RKO (cell line): ENCODE measurements at places on chromosomes 5 and 9.

- no peak for DNase-seq
Measured at GRCh38 chr5:55852503-55852902, 1.3 kb downstream of the IL31RA start.

- DNase-seq = no peak
Measured at GRCh38 chr9:116795821-116796220, 108.7 kb downstream of the TRIM32 start.

- DNase-seq = no peak
Measured at GRCh38 chr9:130842545-130842944, 7.5 kb downstream of the ABL1 start.

DNA sequence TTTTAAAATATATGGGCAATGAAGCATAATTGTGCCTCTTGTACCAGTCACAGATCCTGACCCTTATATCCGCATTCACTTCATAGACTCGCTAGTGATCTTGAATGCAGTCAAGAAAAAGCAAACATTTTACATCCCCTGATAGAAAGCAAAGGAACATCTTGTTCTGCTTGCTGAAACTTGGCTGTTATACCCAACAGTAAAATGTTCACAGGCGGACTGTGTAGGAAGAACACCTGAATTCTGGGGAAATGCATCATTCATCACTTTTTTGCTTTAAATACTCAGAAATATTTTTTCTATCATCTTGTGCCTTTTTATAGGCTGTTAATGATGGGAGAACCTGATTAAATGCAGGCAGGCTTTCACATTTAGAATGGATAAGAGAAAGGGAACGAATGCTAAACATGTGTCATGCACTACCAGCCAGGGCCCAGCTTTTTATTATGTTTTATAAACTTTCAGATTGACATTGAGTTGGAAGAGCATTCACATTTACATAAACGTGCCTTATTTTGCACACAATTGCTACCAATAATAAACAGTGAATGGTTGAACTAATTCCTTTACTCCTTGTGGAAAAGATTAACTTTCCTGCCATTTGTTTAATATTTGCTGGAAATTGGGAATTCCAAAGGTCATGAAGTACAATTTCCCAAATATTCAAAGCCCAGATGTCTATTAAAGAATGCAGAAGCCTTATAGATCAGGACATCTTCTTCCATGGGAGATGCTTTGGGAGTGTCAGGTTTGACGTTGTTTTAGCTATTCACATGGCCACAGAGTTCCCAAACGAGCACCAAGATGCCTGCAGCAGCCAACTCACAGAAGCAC lies 756.2 kb downstream of the TLE1 start:
- no peak for DNase-seq

DNA sequence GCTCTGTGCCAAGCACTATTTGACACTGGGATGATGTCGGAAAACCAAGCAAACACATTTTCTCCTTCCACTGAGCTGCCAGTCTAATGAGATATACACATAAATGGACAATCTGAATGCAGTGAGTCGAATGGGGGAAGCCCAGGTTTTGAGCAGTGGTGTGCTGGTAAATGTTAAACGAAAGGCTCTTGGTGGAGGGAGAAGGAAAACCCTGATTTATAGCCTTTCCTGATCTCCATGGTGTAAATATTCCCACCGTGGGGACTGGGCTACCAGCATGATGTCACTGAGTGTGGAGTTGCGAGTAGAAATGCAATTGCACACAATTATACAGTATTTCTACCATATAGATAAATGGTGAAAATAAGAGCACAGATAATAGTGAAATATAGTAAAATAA lies 5.0 kb upstream of the GSN start:
- DNase-seq = no peak

GRCh38 chr5:168895295-168896071 lies 316.3 kb upstream of the PANK3 start:
- no peak for DNase-seq

DNA sequence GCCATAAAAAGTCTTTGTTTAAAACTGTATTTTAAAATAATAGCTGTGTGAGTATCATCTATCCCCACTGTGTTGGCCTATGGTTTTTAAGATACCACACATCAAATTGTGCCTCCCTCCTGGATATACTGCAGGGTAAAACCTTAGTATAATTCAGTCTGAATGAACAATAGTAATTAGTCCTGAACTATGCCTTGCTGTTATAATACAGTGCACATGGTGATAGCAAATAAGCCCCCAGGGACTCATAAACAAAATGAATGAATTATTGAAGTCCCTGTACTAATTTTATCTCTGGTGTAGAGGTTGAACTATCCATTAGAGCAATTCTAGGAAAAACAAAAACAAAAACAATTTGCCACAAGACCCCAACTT lies 142.7 kb upstream of the ADAMTSL1 start:
- DNase-seq = no peak

DNA sequence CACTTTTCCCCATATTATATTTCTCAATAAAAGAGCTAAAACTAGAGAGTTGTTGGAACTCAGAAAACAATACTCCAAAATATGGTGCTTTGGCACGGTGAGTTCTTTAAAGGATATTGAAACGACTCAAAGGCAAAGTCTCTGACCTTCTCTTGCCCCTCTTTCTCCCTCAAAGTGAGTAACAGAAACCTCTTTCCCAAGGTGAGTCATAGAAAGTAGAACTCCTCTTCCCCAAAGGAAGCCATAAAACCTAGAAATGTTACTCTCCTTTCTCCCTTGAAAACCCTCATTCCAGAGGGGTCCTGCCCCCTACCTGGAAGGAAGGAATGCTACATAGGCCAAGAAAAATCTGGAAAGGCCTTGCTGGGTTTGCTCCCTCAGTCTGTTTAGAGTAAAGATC lies 47.5 kb downstream of the RAPGEF6 start:
- DNase-seq = peak; percentile 6

GRCh38 chr5:104178829-104179456 lies 616.4 kb upstream of the NUDT12 start:
- DNase-seq = peak; percentile 89

DNA sequence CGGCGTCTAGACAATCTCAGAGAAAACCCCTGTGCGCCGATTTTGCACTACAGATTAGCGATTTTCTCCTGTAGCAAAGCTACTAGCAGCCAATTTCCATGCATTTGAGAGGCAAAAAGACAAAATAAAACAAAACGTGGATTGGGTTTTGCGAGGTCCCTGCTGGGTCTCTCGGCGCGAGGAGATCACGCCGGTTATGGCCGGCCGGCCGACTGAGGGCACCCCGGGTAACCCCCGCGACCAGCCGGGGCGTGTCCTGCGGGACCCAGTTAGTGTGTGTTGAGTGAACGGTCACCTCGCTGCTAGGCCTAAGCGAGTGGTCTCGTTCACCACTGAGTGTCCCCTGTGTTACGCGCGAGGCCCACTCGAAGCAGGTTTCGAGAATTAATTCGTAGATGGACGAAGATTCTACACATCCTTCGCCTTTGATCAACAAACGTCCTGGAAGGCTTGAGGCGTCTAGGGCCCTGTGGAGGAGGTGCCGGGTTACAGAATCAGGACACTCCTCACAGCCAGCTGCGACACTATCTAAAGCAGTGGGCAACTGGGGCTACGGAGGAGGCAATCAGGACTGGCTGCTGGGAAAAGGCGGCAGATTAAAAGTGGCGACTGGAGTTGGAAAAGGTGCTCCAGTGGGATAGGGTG lies 764 bp upstream of the VDAC1 start:
- peak; percentile 57 for DNase-seq

GRCh38 chr5:56026863-56027300 lies 32.1 kb upstream of the IL6ST start:
- DNase-seq = peak; percentile 45

GRCh38 chr9:104948277-104948676 lies 20.3 kb upstream of the ABCA1 start:
- DNase-seq = no peak

- no peak for DNase-seq
Measured at GRCh38 chr9:18795947-18796671, 236.9 kb downstream of the SAXO1 start.

- DNase-seq = no peak
Measured at GRCh38 chr9:105039175-105039799, 111.3 kb upstream of the ABCA1 start.

DNA sequence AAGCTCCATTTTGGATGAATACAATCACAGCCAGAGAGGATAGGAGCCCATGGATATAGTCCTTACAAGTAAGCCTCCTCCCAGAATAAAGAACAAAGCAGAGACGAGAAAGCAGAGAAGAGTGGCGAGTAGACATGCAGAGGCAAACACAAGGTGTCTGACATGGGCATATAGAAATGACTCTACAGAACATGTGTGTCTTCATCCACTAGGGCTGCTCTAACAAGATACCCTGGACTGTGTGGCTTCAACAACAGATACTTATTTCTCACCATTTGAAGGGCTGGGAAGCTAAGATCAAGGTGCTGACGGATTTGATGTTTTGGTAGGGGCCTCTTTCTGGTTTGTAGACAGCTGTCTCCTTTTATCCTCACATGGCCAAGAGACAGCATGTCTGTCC lies 32.3 kb upstream of the FER start:
- no peak for DNase-seq

DNA sequence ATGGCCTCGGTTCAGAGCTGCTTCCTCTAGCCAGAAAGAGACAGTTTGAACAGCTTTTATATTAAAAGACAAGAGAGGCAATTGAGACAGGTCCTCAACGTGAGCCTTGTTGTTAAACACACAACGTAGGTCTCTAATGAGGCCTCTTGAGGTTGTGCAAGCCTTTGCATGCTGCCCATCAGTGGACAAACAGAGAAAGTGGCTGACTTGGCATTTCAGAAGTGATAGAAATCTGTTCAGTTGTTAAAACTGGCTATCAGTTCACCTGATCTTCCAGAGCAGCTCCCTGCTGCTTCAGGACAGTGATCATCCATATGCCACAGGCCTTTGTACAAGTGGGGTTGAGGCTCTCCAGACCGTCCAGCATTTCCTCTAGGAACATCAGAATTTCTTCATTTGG lies 58.8 kb downstream of the MROH2B start:
- DNase-seq = no peak

- no peak for DNase-seq
Measured at GRCh38 chr9:4504250-4504649, 14.0 kb downstream of the SLC1A1 start.

GRCh38 chr9:93268551-93269314 lies 84.8 kb downstream of the WNK2 start:
- DNase-seq = no peak

DNA sequence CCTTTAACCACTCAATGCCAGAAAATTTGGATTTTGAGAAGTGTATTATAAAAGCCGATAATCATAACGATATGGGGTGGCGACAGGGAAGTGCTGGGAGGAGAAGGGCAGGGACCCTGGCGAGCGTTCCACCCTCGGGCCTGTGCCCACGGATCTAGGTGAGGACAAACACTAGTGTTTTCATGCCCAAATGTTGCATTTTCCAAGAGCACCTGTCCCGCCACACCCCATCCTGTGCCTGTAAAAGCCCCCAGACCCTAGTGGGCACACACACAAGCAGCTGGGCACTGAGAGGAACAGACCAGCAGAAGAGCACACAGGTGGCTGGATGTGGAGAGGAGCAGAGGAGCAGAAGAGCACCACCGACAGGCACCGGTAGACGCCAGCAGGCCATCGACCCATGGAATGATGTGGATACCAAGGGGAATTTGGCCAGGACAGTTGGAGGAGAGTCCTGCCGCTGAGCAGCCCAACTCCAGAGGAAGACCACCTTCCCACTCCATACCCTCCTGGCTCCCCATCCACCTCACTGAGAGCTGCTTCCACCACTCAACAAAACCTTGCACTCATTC lies 315.0 kb downstream of the EDIL3 start:
- no peak for DNase-seq

DNA sequence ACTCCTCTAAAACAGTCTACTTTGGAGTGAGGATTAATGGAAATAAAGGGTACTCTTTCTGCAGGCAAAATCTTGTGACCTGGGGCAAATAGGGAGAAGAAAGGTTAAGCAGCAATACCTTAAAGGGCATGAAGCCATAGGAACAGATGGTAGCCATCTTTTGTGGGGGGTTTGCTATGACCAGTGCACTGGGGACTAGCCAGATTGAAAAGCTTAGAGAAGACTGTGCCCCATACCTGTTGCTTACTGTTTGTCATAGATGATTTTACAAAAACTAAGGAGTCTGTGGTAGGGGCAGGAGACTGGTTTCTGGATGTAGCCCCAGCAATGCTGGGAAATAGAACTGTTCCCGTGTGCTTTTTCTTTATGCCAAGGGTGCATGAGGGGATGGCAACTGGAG lies 58.6 kb downstream of the PAM start:
- no peak for DNase-seq

- DNase-seq = no peak
Measured at GRCh38 chr9:83383034-83383433, 155.2 kb downstream of the FRMD3 start.

DNA sequence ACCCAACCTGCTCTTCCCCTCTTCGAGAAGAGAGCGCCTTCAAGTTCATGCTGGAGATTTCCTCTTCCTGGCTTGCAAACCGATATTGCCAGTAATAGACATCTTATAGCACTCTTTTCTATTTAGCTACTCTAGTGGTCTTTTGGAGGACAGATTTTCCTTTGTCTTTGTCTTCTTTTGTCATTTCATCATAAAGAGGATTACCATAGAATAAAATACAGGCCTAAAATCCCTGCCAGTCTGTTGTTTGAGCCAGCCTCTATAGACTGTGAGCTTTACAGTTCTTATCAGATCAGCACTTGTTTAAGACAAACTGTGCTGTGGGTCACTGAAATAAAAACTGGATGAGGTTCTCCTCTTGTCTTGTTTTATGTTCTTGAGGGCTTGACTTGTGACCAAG lies 802.8 kb downstream of the NR2F1-AS1 start:
- DNase-seq = no peak

DNA sequence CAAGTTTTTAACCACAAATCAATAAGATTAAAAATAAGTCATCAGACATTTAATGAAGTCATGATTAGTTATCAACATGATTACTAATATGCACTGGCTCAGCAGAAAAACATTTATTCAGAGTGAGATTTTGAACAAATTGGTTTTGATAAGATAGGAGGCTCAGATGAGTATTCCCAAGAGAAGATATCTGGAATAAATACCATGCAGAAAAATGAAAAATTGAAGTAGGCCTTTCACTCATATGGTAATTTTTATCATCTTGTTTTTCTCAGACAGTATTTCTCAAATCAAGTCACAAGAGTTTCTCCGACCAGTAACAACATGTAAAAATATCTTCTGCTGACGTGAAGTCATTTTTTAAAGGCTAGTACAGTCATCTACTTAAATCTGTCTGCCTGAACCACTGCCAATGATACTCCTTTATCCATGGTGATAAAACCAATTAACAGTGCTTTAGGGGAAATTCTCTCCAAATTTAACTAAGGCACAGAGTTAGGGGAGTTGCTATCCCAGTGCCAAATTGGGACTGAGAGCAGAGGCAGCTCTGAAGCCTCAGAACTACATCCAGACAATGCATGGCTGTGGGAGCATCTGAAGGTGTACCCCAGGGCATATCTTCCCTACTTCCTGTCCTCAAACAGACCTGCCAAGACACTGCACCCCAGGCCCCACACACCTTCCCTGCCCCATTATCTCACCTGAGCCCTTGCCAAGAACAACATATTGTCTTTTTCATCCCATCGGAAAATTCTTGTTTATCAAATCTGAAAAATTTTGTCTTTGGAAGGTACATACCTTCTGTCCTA lies 105.5 kb upstream of the TSLP start:
- DNase-seq = no peak

GRCh38 chr5:33237471-33237870 lies 203.3 kb upstream of the TARS1 start:
- DNase-seq = no peak

GRCh38 chr9:1198085-1198484 lies 147.9 kb downstream of the DMRT2 start:
- DNase-seq = peak; percentile 15
